Muscle of leg (tissue), 16 donors: ENCODE measurements at places on chromosomes 2 and 18. TPM values are rescaled to one million over a fixed set of nuclear protein-coding genes. Genes with fewer than 3 reads are reported as not detected.

DNA sequence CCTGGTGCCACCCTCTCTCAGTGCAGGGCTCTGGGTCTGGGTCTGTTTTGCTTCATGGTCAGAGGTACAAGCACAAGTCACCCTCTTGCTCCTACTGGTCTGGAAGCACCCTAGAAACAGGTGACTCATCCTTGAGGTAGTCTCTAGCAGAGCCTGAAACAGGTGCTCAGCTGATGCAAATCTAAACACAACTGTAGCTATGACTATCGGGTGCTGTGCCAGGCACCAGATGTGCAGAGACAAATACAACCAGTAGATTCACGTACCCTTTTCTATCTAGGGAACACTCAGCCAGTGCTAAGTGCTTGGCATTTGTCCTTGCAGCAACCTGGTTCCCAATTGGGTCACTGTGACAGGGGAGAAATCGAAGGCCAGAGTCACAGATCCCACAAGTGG lies 140.9 kb upstream of the MYCN start:
- DNase-seq: no peak

DNA sequence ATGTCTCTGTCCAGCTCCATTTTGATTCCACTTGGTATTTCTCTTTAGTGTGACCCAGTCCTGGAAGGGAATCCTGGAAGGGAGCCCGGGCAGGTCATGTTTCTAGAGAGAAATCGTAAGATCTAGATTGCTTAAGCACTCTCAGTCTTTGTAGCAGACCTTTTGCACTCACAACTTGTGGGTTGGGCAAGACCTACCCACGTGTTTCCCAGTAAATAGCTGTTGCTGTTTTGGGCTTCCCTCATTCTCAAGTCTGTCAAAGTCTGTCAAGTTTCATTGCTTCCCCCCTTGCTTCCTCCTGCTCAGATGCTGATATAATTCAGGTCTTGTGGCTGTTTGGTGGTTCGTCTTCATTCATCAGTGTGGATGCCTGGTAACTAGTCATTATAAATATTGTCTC lies 17.4 kb upstream of the NEMP2 start:
- DNase-seq: no peak

GRCh38 chr2:97741686-97742085 lies 28.3 kb downstream of the ZAP70 start:
- DNase-seq: no peak

Gene GYPC
- 116 TPM for total RNA-seq

- DNase-seq: no peak
These were observed 48.4 kb upstream of the ANKRD44 start for GRCh38 chr2:197358931-197359330.

Gene PARD3B
- 15.3 TPM for total RNA-seq

Gene APLF
- total RNA-seq: 5.5 TPM

GRCh38 chr2:216392945-216393840 lies 19.1 kb upstream of the SMARCAL1 start:
- DNase-seq: no peak

DNA sequence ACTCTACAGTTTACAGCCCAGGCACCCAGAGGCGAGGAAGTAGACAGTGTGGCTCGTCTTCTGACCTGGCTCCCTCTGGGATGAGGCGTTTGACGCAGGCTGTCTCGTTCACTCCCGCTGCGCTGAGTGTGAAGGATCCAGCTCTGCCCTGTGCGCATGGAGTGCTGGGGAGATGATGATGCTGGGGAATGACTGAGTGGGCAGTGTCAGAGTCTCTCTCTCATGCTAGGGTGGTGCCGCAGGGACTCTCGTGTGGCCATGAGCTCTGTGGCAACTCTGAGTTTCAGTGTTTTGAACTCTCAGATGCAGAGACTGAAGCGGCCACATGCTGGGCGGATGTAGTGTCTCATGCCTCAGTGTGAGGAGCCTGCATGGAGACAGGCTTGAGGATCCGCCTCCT lies 118.4 kb upstream of the TPO start:
- DNase-seq: no peak
